Activated naive CD8-positive, alpha-beta T cell treated with anti-CD3 and anti-CD28 coated beads, Interleukin-2, amount 10 ng/mL, durations not matched to agents 7 days and 5 days (primary cell): ENCODE measurements at places on chromosomes 3 and 15. TPM values are rescaled to one million over a fixed set of nuclear protein-coding genes. Genes with fewer than 3 reads are reported as not detected.
A peak's percentile ranks its signal among the peaks of the same experiment; 100 is the strongest.

Gene DAZL
- total RNA-seq, result not detected

DNA sequence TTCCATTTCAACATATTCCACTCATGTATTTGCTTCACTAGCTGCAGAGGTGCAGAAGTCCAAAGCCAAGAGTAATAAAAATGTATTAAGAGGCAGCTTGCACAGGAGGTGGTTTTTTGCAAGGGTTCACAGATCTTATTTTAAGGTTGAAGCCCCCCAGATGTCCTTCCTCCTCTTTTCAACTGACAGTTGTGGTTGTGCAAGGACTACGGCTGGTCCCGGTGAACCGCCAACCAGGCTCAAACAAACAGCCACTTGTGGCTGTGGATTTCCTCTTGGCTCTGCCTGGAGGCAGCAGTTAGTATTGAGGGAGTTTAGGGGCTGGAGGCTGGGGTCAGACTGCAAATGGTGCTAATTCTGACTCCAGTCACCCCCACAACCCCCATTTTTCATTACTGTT, 240.7 kb upstream of the TBC1D5 start:
- no peak for DNase-seq

DNA sequence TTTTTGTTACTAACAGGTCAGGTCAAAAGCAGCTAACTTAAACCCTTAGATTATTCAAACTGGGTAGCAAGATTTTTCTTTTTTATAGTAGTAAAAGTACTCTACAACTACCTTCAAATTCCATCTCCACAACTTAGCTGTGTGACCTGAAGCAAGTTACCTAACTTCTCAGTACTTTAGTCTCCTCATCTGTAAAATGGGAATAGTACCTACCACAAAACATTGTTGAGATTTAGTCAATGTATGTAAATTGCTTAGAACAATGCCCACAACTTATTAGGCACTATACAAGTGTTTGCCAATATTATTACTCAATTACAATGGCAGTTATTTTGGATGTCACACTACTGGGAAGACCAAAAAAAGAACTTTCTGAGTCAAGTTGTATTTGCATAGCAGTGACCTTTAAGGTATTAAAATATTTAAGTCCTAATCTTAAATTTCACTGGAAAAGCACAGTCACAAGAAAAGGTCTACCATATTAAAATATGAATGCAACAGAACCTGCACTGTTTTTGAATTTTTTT, 2.9 kb downstream of the TASOR start:
- DNase-seq, result no peak

Gene PLA2G4E
- total RNA-seq, result not detected

GRCh38 chr3:153961494-153961893, 159.7 kb upstream of the ARHGEF26 start:
- no peak for DNase-seq

DNA sequence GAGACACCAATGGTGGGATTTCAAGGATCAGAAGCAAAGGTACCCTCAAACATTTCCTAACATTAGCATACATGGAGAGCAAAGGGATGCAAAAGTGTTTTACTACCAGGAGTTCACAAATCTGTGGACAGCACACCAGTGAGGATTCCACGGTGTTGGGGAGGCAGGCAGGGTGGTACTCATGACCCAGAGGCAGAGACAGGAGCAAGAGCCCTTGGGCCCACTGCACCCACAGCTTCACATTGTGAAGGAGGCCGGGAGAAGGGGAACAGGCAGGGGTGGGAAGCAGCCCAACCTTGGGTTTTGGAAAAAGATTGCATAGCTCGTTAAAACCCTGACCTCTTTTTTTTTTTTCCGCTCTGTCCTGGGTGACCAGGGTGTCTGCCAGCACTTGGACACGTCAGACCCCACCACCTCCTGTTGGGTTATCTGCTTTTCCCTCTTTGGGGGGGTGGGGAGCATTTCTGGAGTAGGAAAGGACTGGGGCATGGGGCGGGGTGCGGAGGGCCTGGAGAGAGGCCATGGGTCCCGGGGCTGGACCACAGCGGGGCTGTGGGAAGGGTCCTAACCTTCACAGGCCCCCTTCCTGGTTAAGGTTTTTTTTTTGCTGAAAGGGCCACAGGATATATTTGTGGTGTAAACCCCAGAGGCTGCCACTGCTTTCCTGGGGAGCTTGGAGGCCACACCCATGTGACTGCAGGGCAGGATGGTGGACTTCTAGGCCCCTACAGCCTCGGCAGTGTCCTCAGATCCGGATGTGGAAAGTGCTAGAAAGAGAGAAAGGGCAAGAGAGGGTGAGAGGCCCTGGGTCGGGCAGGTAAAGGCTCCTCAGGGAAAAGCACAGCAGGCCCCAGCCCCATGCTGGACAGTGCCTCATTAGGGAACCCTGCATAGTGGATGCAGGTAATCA, 12.5 kb downstream of the SH2D7 start:
- peak; percentile 55 for DNase-seq

Gene PLSCR2
- total RNA-seq, result not detected

DNA sequence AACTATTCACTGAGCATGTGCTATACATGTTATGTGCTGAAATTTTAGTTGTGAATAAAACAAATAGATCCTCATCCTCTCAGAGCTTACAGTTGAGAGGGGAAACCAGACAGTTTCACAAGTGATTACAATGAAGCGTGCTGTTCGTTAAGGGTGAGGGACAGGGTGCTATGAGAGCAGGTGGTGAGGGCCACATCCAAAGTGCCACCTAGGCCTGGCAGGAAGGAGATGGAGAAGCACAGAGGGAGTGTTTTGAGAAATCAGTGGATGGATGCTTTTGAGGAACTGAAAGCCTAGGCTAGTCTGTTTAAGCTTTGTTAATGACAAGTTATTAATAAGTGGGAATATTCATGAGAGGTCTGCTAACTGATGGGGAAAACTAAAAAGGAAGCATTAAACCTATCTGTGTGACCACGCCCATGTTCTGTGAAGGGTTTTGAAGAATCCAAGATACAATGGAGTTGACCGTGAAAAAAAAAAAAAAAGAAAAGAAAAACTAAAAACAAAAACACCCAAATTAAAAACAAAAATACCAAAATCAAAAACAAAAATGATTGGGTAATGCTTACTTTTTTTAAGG, 7.3 kb downstream of the MCTP2 start:
- no peak for DNase-seq

GRCh38 chr3:107938143-107938542, 152.7 kb downstream of the CD47 start:
- no peak for DNase-seq

- no peak for DNase-seq
These were observed 123.2 kb upstream of the CGNL1 start for GRCh38 chr15:57253082-57253481.

DNA sequence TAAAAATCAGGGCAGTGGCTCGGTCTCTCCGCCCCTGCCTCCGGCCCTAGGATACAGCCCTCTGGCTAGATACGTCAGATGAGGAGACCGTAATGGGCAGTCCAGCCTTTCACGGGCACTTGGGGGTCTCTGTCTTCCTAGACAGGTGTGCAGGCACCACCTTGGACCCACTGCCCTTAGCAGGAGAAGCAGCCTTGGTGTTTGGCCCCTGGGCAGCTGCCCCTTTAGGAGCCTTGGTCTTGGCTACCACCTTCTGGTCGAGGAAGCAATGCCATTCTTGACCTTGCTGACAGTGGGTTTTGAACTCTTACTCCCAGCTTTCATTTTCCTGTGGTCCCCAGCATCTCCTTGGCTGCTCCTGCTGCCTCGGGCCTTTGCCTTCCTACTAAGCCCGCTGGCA, 149.7 kb upstream of the FRMD4B start:
- no peak for DNase-seq

Gene OR4M2
- not detected for total RNA-seq

GRCh38 chr3:129936757-129937156, 37.8 kb upstream of the TRH start:
- DNase-seq, result no peak

DNA sequence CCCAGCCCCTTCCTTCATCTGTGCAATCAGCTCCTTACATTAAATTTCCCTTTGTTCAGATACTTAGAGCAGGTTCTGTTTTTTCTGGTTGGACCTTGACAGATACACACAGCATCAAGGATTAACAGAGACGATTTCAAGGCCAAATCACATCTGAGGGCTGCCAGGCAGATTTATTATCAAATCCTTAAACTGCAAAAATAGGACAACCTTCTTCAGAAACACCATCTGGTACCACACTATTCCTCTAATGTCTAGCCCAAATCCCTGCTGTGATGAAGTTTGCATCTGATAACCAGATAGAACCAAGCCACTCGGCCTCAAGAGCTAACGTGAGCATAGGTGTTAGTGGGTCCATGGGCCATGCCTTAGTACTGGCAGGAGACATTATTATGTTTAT, 250.7 kb upstream of the PROK2 start:
- no peak for DNase-seq

GRCh38 chr3:167859610-167860009, 124.1 kb downstream of the SERPINI1 start:
- no peak for DNase-seq

DNA sequence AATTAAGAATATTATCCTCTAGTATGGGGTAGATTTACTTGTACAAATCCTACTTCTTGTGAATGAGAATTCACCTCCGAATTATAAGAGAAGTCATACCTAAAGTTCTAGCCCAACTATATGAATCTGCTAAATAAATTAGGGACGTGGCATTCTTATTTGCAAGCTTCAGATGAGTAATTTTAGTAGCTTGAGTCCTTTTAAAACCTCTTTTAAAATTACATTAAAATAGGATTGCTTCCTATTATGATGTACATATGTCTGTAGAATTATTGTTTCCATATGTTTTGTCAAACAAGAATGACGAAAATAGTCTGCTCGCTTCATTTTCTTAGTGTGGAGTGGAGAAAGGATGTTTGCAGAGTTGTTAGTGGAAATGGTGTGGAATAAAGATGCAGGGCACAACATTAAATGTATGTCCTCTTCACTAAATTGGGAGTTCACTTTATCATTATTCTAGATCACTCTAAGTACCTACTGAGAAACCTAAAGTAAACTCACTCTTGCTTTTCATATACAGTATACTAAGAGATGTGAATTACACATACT, 59.4 kb downstream of the CMSS1 start:
- DNase-seq, result no peak

Gene TTLL13
- 0.47 TPM for total RNA-seq

Gene CMC1
- total RNA-seq, result 45.6 TPM

DNA sequence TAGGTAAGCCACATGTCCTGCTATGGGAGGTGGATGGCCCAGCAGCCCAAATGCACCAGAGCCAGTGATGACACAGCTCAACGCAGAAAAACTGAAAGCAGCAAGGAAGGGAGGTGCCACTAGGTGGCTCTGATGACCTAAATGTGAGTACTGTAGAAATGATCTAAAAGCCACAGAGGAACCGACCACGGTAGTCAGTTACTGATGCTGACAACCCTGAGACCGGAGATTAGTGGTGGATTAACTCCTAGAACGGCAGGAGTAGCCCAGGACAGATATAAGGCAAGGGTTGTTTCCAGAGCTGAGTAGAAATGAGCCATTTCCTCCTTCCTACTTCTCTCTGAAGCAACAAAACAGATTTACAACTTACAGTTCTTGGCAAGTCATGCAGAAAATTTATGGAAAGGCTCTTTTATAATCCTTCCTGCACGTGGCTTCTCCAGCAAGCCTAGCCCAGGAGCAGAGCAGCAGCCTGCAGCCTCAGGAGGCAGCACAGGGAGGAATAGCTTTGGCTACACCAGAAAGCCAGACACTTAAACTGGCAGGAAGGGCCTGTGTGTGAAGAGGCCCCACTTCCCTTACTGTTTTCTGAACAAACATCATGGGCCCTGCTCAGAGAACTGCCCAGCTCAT, 13.1 kb downstream of the FBXL22 start:
- peak; percentile 63 for DNase-seq

Gene WDR49
- not detected for total RNA-seq

DNA sequence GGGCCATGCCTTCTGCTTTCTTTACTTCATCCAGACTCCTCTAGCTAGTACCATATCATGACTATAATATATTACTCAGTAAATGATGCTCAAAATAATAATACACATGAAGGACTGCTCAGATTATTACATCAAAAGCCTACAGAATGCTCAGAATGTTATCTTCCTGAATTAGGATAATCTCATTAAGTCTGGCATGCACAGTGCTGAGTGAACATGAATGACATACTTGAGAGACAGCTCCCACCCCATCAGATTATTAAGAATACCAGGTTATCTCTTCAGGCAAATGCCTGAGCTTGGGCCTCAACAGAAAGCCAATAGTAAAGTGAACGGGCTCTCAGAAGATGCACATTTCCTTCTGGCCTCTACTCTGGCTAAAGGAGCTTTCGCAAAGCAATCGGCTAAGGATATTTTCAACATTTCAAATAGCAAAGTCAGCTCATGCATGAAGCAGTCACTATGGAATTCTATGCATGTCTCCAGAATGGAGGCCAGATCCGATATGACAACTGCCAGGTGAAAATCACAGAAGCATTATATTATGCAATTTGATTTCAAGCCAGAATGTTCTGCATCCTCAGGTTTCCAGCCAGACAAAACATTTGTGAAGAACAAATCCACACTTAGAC, 122.6 kb downstream of the KCNMB2 start:
- no peak for DNase-seq

GRCh38 chr3:46999516-47000197, 20.2 kb downstream of the NBEAL2 start:
- no peak for DNase-seq

- no peak for DNase-seq
These were observed 489.8 kb upstream of the PROK2 start for GRCh38 chr3:72274493-72275330.

- DNase-seq, result no peak
These were observed 126.5 kb downstream of the ECT2 start for GRCh38 chr3:172877011-172877410.

Gene RHCG
- not detected for total RNA-seq

Gene GOLGA8S
- total RNA-seq, result 1.3 TPM

GRCh38 chr15:100572362-100572983, 29.5 kb downstream of the LINS1 start:
- DNase-seq, result no peak

Gene SEMA3B
- total RNA-seq, result 0.36 TPM

Gene OR5H14
- total RNA-seq, result not detected

DNA sequence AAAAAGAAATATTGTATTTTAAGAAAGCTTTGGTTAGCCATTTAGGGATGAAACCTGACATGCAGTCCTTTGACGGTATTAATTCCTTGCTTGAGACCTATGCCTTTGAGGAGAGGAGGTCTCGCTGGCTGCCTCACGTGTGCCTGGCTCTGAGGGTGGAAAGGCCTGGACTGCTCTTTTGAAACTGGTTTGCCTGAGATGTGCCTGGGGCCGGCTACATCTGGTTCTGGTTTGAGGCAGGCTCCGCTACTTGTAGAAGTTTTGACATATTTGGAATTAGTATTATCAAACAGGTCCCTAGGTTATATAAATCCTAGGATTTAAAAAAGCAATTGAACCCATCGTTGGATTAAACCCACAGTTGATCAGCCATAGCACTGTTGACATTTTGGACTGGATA, 6.5 kb downstream of the NISCH start:
- DNase-seq, result no peak

GRCh38 chr3:49255112-49255511, 21.9 kb downstream of the C3orf62 start:
- DNase-seq, result no peak

DNA sequence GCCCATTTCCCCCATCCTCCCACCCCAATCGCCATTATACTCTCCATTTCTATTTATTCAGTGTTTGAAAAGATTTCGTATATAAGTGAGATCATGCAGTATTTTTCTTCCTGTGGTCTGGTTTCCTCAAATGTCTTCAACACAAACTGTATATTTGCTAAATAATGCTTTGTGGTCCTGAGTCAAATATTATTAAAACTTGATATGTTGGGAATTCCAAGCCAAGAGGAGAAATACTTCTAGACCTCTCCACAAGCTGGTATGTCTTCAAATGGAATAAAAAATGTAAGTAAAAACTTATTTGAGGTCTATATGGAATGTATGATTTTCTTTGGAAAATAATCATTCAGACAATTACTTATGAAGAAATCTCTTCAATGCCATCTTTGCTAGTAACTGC, 122.5 kb upstream of the TSC22D2 start:
- DNase-seq, result no peak
